Tibial nerve (tissue), 4 donors: ENCODE measurements at places on chromosomes 13 and 19. TPM values are rescaled to one million over a fixed set of nuclear protein-coding genes. Genes with fewer than 3 reads are reported as not detected.

PLA2G4C gene
- total RNA-seq: 13.1 TPM

MEGF8 gene
- 33.3 TPM for total RNA-seq

KIR2DL4 gene
- total RNA-seq: not detected

CGB5 gene
- total RNA-seq: not detected

CYP4F2 gene
- not detected for total RNA-seq

TLE6 gene
- total RNA-seq: 0.44 TPM

ZNF528 gene
- 29.5 TPM for total RNA-seq

VSTM2B gene
- not detected for total RNA-seq

KLHL1 gene
- not detected for total RNA-seq

ZC3H13 gene
- 45.3 TPM for total RNA-seq

DPP9 gene
- 69.0 TPM for total RNA-seq

MARCHF2 gene
- 217 TPM for total RNA-seq

ZNF345 gene
- total RNA-seq: 11.8 TPM
